Fibroblast of skin of left biceps (primary cell): ENCODE measurements at places on chromosomes 4 and X.
A peak's percentile ranks its signal among the peaks of the same experiment; 100 is the strongest.

DNA sequence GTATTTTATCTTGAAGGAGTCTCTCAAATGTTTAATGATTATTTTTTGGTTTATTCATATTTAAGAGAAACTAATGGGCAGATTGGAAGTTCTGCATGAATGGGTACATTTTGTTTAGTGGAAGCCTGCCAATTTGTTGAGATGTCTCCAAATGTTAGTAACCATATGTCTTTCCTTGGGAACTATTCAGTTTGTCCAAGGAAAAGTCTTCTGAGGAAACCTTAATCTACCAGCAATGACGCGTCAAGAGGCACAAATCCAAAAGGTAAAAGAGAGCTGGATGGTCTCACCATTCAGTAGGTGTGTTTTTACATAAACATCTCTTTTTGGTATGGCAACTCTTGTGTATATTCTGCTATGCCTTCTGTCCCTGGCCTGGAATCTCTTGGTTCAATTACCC, 37.4 kb upstream of the NDST3 start:
- no peak for DNase-seq

DNA sequence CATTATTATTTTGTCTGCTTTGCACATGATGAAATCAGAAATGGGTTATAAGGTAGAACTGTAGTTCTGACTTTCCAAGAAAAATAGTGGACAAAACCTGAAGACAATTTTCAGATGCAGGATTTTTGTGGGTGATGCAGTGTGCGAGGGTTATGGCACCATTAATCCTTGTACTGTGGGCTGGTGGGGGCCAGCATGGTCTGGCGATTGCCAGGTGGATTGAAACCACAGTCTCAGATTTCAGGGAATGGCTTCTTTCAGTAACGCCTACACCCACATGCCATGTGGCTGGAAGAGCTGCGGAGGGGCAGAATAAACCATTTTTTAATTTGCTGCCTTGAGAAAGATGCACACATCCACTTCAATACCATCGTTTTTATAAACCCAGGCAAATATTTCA, 150.5 kb downstream of the ARSF start:
- DNase-seq: peak; percentile 20

DNA sequence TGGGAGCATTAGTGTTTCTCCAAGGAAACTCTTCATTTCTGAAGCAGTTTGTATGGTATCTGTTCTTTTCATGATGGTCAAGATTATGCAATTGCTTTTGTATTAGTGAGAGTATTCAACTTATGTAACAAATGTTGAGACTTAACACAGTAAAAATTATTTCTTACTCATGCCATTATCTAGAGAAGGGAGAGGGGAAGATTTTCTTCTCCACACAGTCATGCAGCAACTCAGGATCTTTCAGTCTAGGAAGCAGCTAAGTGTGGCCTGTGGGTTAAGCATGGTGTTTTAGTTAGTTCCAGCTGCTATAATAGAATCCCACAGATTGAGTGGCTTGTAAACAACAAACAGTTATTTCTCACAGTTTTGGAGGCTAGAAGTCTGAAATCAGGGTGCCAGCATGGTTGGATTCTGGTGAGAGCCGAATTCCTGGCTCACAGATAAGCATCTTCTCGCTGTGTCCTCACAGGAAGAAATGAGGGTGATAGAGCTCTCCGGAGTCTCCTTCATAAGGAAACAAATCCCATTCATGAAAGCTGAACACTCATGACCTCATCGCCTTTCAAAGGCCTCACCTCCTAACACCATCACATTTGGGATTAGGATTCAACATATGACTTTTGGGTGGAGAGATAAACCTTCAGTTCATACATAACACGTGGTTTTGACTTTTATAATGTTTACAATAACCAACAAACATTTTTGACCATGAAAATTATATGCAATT, 101.2 kb downstream of the FRMPD4 start:
- no peak for DNase-seq

DNA sequence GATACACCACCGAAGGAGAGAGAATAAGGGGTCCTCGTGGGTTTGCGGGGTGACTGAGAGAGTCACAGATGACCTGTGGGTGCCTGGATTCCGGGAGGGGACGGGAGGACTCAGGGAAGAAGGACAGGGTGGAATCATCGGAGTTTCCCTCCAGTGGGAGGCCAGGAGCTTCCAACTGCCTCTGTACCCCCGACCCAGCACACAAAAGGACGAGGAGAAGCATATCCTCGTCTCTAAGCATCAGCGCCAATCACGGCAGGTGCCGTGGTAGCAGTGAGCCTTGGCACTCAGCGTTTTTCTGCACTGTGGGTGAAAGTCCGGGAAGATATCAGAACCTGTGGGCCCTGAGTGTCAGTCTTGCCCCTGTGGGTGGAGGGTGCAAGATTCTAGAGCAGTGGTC, 62.0 kb downstream of the ASMT start:
- DNase-seq: no peak

DNA sequence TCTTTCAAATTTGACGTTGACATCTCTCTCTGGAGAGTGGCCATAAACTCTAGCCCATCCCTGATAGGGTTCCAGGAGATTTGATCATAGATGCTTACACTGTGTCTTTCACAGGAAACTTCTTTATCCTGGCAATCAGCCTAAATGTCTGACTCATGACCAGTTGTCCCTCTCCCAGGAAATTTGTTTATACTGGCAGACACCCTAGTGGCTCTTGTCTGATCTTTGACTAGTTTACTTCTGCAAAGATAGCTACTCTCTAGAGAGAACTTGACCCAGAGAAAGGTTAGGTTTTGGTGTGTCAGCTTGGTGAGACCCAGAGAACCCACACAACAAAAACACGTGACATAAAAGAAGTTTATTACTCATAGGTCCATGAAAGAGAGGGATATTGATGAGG, 509.8 kb downstream of the CENPC start:
- DNase-seq: peak; percentile 27

- no peak for DNase-seq
These were observed 63.2 kb downstream of the ADGRG2 start for GRCh38 chrX:19059067-19059466.

DNA sequence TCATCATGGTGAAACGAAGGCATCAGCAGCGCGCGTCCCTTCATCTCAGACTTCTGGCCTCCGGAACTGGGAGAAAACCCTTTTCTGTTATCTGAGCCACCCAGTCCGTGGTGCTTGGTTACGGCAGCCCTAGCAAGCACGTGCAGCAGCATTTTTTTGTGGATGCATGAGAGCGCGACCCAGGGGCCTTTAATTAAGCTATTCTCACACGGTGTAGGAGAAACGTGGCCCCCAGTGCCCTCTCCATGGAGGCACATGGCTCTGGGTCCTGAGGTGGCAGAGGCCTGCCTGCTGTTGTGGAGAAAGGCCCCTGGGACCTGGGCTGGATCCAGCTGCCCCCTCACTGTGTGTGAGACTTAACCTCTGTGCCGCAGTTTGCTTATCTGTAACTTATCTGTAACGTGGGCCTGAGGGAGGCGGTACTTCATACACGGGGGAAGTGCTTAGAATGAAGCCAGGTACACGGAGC, 9.5 kb downstream of the CLCN4 start:
- no peak for DNase-seq

GRCh38 chrX:47169273-47169672, 24.3 kb downstream of the RBM10 start:
- DNase-seq: no peak

DNA sequence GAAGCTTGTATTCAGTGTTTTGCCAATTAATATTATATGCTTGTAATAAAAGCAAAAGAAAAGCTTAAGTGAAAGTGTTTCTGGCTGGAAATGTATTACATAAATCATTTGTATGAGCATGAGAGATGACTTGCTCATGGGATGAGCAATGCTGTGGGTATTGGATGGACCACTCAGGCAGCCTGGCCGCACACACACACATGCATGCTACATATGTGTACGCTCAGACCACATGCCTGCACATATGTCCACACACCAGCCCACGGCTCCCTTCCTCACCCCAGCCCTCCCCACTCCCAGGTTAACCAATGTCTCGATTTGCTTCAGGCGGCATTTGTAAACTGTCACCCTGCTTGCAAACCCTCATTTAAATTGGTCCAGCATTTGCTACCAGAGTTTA, 55.9 kb downstream of the CPLX1 start:
- no peak for DNase-seq

DNA sequence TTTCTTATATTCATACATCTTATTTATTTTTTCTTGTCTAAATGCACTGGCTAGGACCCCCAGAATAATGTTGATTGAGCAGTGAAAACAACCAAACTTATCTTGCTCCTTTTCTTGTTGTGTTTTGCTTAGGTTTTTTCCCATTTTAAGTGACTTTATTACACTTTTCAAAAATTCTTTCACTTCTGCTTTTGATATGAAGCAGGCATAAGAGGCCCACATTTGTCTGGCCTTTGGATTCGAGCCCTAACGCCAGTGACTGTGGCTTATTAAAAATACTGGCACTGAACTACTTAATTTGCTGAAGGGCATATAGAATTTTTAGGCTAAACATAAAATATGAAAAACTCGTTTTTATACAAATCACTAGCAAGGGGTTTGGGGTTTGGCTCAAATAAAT, 197.0 kb downstream of the ASB9 start:
- DNase-seq: no peak

DNA sequence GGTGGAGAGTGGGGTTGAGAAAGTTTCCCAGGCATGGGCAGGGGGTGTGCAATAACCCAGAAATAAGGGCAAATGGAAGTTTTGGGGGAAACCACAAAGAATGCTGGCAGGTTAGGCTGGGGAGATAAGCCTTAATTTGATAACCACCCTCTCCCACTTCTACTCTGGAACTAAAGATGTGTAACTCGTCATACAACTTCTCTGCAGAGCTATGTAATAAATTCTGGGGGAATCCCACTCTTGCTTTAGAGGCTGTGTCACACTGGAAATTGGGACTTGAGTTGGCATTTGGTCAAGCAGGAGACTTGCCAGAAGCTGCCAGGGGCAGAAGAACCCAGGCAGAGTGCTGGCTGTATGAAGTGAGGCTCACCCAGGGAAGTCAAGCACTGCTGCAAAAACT, 170.9 kb upstream of the CPEB2 start:
- DNase-seq: no peak

DNA sequence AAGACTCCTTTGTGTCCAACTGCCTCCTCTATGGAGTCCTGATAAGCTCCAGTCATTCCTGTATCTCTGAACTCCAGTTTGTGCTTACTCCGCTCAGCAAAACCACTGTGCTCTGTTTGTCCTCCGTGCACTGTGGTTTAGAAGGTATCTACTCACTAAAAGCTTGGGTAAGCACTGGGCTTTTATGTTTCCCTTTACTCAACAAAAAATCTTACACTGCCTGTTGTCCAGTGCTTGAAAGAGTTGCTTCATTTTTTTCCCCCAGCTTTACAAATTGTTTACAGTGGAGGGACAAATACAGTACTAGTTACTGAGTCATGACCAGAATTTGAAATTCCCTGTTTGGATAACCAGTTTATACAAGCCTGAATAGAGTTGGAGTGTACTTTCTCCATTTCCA, 545.3 kb upstream of the FAT1 start:
- DNase-seq: no peak

GRCh38 chr4:83639849-83640493, 104.1 kb downstream of the GPAT3 start:
- DNase-seq: no peak

- no peak for DNase-seq
These were observed 158.1 kb upstream of the VCX3A start for GRCh38 chrX:6693051-6693450.

- peak; percentile 81 for DNase-seq
These were observed 14.3 kb upstream of the TDO2 start for GRCh38 chr4:155889031-155889793.
